ENCODE measurements at places on chromosomes 16 and 17. TPM values are rescaled to one million over a fixed set of nuclear protein-coding genes. Genes with fewer than 3 reads are reported as not detected.

DNA sequence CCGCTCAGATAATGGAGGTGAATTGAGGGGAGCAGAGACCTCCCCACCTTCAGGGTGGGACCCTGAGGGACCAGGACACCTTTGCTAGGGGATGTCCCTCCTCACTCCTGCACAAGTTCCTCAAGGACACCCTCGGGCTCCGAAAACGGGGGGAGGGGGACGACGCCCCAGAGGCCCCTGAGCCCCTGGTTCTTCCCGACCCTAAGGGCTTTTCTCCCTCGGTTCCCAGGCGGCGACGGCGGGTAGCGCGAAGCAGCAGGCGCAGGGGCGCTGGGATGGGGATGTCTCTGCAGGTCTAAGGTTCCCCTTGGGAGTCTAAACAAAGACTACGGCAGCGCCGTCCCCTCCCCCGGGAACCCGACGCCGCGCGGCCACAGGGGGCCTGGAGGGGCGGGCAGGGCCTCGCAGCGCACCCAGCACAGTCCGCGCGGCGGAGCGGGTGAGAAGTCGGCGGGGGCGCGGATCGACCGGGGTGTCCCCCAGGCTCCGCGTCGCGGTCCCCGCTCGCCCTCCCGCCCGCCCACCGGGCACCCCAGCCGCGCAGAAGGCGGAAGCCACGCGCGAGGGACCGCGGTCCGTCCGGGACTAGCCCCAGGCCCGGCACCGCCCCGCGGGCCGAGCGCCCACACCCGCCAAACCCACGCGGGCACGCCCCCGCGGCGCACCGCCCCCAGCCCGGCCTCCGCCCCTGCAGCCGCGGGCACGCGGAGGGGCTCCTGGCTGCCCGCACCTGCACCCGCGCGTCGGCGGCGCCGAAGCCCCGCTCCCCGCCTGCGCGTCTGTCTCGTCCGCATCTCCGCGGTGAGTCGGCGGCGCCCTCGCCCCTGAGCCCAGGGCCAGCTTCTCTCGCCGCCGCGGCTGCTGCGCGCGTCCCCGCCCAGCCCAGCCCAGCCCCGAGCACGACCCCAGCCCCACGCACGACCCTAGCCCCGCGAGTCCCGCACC is 36.7 kb upstream of the NDRG4 start:
- peaks cover 47% of the 10 kb centered on the region for H3K27me3 ChIP-seq
- no peak overlapping the region for H3K4me3 ChIP-seq
- H3K4me1 ChIP-seq, result peaks cover 12% of the 10 kb centered on the region
- no peaks in the 10 kb centered on the region for H3K36me3 ChIP-seq
- no peak for DNase-seq

DNA sequence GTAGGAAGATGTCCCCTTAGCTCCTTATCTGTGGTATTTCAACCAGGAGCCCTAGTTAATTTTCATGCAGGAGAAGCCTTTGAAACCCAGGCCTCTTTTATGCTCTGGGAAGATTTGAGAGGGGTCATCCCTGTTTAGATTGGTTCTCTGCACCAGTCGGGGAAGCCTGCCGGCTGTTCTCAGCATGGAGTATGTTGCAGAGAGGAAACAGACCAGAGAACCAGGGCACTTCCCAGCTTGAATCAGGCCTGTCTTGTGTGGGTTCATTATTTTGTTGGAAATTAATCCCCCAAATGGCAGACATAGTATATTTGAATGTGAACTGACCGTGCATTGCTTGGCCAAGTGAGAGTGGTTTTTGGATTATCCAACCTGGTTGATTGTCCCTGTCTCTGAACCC is 1082.1 kb upstream of the RBFOX1 start:
- H3K27ac ChIP-seq, result no peak overlapping the region
- H3K4me3 ChIP-seq, result no peak overlapping the region
- H3K27me3 ChIP-seq, result no peaks in the 10 kb centered on the region
- H3K4me1 ChIP-seq, result no peaks in the 10 kb centered on the region

DNA sequence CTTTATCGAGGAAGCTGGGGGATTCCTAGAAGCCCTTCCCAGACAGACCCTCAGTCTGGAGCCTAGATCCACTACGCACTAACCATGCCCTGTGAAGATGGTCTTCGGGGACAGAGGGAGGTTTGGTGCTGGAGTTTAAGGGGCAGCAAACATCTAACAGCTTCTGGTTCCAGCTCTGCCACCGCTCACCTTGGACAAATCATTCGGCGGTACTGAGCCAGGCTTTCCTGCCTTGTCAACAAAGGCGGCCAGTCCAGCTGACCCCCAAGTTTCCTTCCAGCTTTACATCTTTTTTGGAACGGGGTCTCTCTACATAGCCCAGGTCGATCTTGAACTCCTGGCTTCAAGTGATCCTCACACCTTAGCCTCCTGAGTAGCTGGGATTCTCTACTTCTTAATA is 369 bp upstream of the GJD3 start:
- H3K4me1 ChIP-seq, result peaks cover 8% of the 10 kb centered on the region
- no peak for DNase-seq
- H3K27ac ChIP-seq, result no peak overlapping the region
- H3K27me3 ChIP-seq, result peaks cover 2% of the 10 kb centered on the region

DNA sequence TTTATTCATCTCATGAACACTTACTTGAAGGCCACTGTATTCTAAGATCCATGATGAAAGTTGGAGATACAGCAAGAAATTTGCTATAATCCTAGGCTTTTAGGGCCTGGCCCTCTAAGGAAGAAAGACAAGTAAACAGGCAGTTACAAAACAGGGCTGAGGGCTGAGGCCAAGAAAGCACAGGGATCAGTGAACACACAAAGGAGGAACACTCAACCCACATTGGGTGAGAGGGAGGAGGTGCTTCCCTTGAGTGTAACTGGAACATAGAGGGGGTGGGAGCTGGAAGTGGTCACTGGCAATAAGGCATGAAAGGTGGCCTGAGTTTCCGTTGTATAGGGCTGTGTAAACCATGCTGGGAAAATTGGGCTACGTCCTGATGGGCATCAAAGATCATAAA is 112.2 kb downstream of the ZNF18 start:
- no peak overlapping the region for H3K4me3 ChIP-seq
- no peak for DNase-seq
- no peak overlapping the region for H3K27ac ChIP-seq
- H3K36me3 ChIP-seq, result no peaks in the 10 kb centered on the region
- H3K27me3 ChIP-seq, result no peaks in the 10 kb centered on the region

GRCh38 chr16:11972128-11972527 is 4.4 kb upstream of the SNX29 start:
- no peak overlapping the region for H3K27ac ChIP-seq
- no peaks in the 10 kb centered on the region for H3K27me3 ChIP-seq
- peaks cover 4% of the 10 kb centered on the region for H3K36me3 ChIP-seq

- H3K36me3 ChIP-seq, result peaks cover 5% of the 10 kb centered on the region
- no peak for DNase-seq
- H3K4me3 ChIP-seq, result no peak overlapping the region
- no peaks in the 10 kb centered on the region for H3K27me3 ChIP-seq
Observed at GRCh38 chr17:3979290-3979611, 15.0 kb upstream of the ATP2A3 start.

- no peak for DNase-seq
- no peaks in the 10 kb centered on the region for H3K27me3 ChIP-seq
- no peaks in the 10 kb centered on the region for H3K4me1 ChIP-seq
Observed at GRCh38 chr16:82585675-82586074, 41.1 kb upstream of the CDH13 start.

- peaks cover 2% of the 10 kb centered on the region for H3K4me1 ChIP-seq
- peaks cover 21% of the 10 kb centered on the region for H3K36me3 ChIP-seq
- H3K4me3 ChIP-seq, result no peak overlapping the region
Observed at GRCh38 chr16:87330646-87331045, 13.5 kb upstream of the C16orf95 start.

GRCh38 chr17:57021226-57021940 is 43.5 kb downstream of the SCPEP1 start:
- no peaks in the 10 kb centered on the region for H3K4me1 ChIP-seq
- H3K4me3 ChIP-seq, result no peak overlapping the region
- no peak for DNase-seq
- H3K27me3 ChIP-seq, result peaks cover 13% of the 10 kb centered on the region
- H3K27ac ChIP-seq, result no peak overlapping the region
- H3K36me3 ChIP-seq, result no peaks in the 10 kb centered on the region

DNA sequence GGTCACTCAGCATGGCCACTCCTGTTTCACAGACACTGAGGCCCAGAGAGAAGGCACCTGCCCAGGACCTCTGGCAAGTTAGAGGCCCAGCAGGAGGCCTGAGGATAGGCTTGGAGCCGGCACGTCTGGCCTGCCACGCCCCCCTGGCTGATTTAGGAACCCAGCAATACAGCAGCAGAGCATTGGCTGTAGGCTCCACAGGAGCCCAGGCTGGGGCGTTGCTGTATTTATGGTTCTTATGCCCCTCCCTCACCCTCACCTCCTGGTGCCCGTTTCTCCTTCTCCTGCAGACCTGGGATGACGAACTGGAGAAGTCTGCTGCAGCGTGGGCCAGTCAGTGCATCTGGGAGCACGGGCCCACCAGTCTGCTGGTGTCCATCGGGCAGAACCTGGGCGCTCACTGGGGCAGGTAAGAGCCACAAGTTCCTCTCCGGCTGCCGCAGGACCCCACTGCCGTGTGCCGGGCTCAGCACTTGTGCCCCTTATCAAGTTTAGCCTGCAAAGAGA is 25.8 kb downstream of the CRISPLD2 start:
- no peak for DNase-seq
- H3K27ac ChIP-seq, result no peak overlapping the region
- no peaks in the 10 kb centered on the region for H3K36me3 ChIP-seq
- no peak overlapping the region for H3K4me3 ChIP-seq
- H3K4me1 ChIP-seq, result peaks cover 2% of the 10 kb centered on the region

DNA sequence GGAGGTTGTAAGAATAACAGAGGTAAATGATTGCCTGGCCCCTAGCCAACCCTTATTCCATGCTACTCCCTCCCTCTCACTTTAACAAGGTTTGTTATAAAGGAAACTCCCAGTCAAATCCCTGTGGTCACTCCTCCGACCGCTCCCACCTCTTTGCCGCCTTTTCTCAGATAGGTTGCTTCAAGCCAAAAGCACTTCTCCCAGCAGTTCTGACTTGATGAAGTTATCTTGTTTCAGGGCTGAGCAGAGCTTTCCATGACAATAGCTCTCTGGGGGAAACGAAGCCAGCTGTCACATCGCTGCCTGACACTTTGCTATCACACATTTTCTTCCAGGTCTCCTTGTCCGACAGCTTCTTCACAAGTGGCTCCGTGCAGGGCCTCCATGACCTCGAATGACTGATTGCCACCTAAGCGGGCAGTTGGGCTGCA is 278.6 kb downstream of the HAPSTR1 start:
- no peaks in the 10 kb centered on the region for H3K36me3 ChIP-seq
- DNase-seq, result no peak
- no peak overlapping the region for H3K27ac ChIP-seq
- H3K4me1 ChIP-seq, result no peaks in the 10 kb centered on the region

DNA sequence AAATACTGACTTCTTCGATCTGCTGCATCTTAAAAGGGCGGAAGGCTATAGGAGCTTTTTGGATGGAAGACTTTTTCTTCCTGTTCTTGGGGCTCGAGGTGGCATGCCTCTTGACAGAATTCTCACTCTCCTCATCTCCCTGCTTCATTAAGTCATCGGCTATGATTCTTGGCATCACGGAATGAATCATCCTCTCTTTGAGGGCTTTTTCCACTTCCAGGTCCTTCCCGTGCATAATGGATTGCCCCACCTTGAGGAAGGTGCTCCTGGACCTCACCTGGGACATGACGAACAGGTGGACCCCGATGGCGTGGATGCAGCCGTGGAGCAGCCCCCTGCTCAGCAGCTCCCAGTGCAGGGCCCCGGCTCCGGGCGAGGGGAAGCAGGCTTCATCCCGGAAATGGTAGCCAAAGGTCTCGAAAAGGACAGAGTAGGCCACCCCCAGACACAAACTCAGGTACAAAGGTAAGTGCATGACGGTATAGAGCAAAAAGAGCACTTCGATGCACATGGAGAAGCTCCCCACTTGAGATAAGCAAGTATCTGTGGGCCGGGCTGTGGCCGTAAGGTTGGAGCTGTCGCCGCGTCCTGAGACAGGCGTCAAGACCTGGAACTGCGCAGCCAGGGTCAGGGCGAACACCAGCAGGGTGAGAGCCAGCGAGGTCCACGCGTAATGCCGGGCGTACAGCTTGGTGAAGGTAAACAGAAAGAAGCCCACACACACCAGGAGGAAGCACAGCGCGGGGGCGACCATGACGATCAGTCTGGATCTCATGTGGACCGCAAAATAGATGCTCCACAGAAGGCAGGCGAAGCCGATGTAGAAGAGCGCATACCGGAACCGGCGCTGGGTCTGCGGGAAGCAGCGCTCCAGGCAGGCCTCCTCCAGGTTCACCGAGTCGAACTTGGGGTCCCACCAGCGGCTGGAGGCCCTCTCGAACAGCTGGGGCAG is 1.7 kb downstream of the ADCY9 start:
- peaks cover 36% of the 10 kb centered on the region for H3K4me1 ChIP-seq
- peak overlapping the region; percentile 72 for H3K4me3 ChIP-seq
- H3K36me3 ChIP-seq, result peaks cover 11% of the 10 kb centered on the region
- no peak for DNase-seq
- H3K27ac ChIP-seq, result peak overlapping the region; percentile 9

GRCh38 chr16:14486520-14487303 is 143.3 kb downstream of the PARN start:
- peaks cover 7% of the 10 kb centered on the region for H3K4me1 ChIP-seq
- DNase-seq, result no peak
- peaks cover 10% of the 10 kb centered on the region for H3K36me3 ChIP-seq
- no peak overlapping the region for H3K4me3 ChIP-seq
- no peaks in the 10 kb centered on the region for H3K27me3 ChIP-seq
- H3K27ac ChIP-seq, result no peak overlapping the region

Gene TMC8
- 196 TPM for total RNA-seq

Gene CCDC144A
- 2.0 TPM for total RNA-seq

Gene NHERF1
- total RNA-seq, result 133 TPM

Gene HBA2
- 0.32 TPM for total RNA-seq

Gene SLC35G6
- not detected for total RNA-seq

Gene TACO1
- total RNA-seq, result 20.4 TPM

Gene BANP
- total RNA-seq, result 40.8 TPM

Gene CTRB1
- not detected for total RNA-seq

Gene C16orf78
- total RNA-seq, result not detected

Gene CBX4
- total RNA-seq, result 18.5 TPM

Gene CDH3
- 0.23 TPM for total RNA-seq

Gene GLIS2
- total RNA-seq, result 2.1 TPM

Gene RDM1
- 4.5 TPM for total RNA-seq

Gene SLX4
- 12.2 TPM for total RNA-seq
